Fibroblast of lung (primary cell): ENCODE measurements at places on chromosomes 7 and 10.
A peak's percentile ranks its signal among the peaks of the same experiment; 100 is the strongest.

DNA sequence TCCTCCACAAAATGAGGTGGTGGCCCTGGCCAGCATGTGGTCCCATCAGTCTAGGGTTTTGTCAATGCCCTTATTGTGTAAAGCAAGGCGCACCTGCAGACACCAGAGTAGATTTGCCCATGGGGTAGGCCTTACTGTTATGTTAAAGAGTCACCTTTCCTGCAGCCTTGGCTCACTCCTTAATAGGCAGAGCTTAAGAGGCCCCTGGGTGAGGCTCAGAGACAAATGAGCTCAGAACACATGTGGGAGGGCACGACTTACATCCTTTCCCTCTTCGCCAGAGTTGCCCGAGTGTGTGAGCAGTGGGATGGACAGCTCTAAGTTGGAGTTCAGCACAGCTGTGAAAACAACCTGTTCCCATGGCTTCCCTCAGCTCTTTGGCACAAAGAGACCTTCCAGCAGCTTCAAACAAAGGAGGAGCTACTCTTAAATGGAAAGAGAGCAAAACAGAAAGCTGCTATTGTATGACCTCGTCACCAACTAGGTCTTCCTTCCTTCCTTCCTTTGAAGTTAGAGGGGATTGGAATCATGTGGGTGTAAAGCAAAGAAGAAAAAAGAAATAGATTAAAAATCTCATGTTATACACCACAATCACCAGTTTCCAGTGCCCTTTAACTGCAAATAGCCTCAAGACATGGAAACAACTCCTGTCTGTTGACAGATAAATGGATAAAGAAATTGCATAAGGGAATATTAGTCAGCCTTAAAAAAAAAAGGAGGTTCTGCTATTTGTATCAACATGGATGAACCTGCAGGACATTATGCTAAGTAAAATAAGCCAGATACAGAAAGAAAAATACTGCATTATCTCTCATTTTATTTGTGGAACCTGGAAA is 11.9 kb upstream of the XPNPEP1 start:
- DNase-seq, result peak; percentile 90

DNA sequence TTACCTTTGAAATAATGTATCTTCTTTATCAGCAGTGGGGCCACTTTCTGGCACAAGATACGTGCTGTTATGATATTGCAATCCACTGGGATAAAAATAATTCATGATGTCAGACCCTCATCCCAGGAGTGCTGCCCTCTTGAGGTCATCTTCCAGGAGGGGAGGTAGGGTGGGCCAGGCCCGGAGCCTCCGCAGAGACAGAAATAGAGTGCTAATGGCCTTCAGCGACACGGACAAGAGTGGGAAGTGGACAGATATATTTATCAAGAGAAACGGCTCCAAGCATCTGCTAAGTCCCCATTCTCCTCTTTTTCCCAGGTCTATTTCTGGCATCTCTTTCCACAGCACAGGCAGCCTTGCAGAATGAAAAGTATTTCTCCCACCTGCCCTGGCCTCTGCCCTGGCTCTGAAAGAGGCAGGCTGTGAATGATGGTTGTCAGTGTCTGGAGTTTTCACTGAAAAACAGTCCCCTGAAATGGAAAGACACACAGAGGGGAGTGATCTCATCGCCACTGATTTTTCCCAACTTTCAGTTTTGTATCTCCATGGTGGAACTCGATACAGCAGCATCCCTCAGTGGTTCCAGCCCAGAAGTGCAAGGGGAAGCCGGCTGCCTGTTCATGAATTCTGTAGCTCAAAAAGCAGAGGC is 251.7 kb upstream of the MYO3A start:
- peak; percentile 50 for DNase-seq

DNA sequence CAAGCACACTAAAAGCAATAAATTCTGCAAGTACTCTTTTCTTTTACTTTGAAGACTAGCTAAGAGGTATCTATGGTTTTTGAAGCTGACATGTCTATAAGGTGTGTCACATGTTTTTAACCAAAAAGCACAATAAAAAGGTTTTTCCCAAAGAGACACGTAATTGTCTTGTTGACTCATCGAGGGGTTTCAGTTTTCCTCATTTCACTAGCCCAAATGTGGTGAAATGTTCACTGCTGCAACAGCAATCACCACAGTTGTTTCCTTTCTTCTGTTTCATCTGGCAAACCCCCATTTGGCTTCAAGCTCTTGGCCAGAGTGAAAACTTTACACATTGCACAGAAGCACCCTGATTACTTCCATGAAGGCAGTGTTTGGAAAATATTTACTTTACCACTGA is 3.8 kb upstream of the HOXA4 start:
- DNase-seq, result peak; percentile 95

DNA sequence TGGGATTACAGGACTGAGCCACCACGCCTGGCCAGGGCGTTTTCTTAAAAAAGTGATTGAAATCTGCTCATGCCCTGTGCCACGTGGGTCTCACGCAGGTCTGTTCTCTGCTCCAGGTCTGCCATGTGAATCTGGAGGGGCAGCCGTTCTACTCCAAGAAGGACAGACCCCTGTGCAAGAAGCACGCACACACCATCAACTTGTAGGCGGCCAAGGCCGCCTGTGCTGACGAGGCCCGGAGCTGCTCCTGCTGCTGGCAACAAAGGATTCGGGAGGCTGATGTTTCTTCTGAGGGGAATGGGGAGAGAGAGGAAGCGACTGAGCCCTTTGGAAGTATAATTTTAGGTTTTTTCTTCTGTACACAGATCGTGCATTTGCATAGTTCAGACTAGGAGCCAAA is 23.6 kb upstream of the BMPR1A start:
- DNase-seq, result no peak

DNA sequence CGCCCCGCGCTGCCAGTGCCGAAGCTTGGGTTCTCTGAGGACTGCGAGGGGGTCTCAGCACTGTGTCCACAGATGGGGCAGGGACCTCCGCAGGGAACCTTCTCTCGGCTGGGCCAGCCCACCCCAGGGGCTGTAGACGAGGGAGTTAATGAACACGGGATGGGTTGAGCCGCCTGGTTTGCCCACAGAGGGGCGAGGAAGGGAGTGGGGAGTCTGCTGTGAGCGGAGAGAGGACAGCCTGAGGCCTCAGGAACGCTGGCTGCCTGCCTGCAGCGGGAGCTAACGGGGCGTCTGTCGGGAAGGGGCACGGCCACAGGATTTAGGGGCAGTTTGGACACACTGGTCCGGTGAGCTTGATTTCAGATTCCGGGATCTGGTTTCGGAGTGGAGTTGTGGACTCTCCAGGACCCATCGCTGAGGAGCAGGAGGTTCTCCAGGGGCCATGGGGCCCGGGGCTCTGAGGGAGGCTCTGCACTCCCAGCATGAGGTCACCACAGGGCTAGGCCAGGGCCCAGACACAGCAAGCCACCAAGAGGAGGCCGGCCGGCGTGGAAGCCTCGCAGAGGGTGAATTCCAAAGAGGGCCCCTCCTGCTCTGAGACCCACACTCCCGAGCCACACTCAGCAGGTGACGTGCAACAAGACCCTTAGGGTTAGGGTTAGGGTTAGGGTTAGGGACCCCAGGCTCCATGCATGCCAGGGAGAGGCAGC is 19.0 kb upstream of the FAM20C start:
- no peak for DNase-seq
